Chondrocyte (in vitro differentiated cells): ENCODE measurements at places on chromosomes 11 and 22. TPM values are rescaled to one million over a fixed set of nuclear protein-coding genes. Genes with fewer than 3 reads are reported as not detected.

The DDX6 gene
- total RNA-seq, result 135 to 156 TPM (median 136 TPM) in 3 replicates

DNA sequence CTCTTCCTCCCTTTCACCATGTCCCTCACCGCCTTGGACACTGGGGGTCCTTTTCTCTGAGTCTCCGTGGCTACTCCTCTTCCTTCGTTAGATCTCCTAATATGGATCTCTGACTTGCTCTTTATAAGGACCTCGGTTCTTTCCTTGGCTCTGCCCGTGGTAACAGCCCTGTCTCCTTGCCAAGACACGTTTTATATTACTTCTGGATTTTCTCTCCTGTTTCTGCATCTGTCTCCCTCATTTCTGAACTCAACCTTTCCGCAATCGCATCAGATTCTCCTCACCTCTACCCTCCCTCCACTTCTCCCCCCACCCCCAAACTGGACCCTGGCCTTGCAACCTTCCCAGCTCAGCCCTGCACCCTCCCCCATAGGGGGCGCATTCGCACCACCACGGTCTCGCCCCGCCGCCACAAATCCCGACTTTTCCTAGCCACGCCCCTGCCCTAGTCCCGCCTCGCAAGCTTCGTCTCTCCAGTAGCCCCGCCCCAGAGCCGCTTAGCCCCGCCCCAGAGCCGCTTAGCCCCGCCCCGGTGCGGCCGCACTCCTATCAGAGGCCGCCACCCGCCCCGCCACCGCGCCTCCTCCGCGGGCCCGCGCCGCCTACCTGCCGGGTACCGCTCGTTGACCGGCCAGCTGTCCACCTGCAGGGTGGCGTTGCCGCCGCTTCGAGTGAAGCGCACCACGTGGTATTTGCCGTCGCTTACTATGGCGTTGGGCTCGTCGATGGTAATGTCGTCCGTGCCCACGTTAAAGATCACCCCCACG, 39.0 kb downstream of the SLC22A12 start:
- peaks cover 3% of the 10 kb centered on the region for H3K36me3 ChIP-seq
- no peak overlapping the region for H3K4me3 ChIP-seq
- H3K4me1 ChIP-seq, result no peaks in the 10 kb centered on the region
- no peak overlapping the region for H3K27ac ChIP-seq
- peaks cover 26% of the 10 kb centered on the region for H3K27me3 ChIP-seq
- no peak for DNase-seq

DNA sequence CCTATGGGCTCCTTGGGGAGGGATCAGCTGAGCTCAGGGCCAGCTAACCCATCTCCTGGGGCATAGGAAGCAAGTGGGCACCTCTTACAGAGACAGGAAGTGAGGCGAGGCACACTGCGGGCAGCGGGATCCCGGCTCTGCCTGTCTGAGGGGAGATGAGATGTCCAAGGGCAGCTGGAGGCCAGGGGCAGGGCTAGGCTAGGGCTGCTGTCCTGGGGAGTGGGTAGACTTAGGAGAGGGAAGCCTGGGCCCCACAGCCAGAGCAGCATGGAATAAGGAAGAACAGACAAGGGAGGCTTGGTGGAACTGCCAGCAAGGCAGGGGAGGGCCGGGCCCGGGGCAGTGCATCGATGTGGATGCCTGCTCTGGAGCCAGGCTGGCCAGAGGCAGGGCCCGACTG, 76.3 kb downstream of the MORC2 start:
- peaks cover 5% of the 10 kb centered on the region for H3K36me3 ChIP-seq
- no peaks in the 10 kb centered on the region for H3K4me1 ChIP-seq
- no peak overlapping the region for H3K27ac ChIP-seq
- H3K27me3 ChIP-seq, result no peaks in the 10 kb centered on the region
- no peak overlapping the region for H3K4me3 ChIP-seq

The OR51B4 gene
- not detected in 3 replicates for total RNA-seq

The CRACR2B gene
- total RNA-seq, result 0.57 to 5.0 TPM (median 1.4 TPM) in 3 replicates
